ENCODE measurements at places on chromosomes 11 and 22.

- DNase-seq = no peak
Observed at GRCh38 chr11:118625976-118626375, 18.6 kb downstream of the PHLDB1 start.

DNA sequence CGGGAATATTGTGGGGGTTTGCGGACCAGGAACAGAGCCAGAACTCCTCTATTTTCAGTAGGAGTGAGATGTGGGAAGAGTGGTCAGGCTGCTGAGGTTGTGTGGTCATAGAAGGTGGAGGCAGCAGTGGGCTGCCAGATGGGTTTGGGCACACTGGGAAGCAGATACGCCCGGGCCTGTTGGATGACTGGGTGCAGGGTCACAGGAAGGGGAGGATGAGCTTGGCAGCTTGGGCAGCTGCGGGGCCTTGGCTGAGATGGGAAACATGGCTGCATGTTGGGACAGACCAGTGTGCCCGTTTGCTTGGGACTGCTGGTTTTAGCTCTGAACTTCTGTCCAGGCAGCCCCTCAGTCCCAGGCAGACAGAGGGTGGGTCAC, 11.4 kb downstream of the SHANK3 start:
- no peak for DNase-seq

DNA sequence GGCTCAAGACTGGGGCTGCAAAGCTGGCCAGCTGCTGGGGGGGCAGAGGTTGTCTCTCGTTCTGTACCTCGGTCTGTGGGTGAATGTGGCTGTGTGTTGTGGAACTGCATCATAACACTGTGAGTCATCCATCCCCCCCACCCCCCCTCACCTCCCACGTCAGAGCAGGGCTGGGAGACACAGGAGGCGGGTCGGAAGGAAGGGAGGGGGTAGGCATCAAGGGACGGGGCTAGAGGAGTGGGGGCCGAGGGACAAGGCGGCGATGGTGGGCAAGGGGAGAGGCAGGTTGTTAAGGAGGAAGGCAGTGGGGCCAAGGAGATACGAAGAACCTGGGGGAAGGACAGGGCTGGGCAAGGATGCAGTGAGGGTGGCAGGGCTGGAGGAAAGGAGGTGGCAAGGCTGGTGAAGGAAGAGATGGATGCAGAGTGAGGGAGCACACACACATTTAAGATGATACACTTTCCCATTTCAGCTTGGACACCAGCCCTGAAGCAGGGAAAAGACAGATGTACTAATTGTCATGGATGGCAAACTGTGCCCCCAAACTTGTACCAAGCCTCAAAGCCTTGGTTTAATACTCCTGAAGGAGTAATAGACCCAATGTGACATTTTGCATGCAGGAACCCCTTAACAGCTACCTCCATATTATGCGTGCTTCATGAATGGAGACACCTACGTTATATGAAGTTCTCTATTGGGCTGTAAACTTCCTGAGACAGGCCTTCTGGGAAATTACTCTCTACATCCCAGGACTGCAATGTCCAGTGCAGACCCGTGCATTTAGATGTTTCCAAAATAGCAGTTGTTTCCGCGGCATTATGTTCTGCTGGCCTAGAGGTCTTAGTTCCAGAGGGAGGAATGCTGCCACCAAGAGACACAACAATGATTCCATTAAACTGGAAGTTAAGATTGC, at the start of gene YPEL4:
TSS of gene YPEL4 (minus strand) at position 87 of the 913 bp plus-strand sequence. CDS start 2,805 bp downstream, outside the sequence.
- no peak for DNase-seq

DNA sequence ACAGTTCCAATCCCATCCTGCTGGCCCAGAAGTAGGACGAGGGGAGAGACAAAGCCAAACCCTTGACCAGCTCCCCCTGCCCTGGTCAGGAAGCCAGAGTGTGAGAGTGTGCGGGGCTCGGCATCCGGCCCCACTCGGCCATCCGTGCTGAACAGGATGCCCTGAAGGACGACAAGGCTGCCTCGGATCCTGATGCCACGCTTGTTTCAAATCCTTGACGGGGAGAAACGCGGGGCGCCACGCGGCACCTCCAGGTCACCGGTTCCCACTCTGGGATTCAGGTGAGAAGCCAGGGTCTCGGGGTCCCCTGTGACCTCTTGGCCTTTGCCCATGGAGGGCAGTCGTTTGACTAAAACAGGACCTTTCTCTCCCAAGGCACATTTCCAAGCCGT, 167.8 kb downstream of the BRD1 start:
- no peak for DNase-seq

DNA sequence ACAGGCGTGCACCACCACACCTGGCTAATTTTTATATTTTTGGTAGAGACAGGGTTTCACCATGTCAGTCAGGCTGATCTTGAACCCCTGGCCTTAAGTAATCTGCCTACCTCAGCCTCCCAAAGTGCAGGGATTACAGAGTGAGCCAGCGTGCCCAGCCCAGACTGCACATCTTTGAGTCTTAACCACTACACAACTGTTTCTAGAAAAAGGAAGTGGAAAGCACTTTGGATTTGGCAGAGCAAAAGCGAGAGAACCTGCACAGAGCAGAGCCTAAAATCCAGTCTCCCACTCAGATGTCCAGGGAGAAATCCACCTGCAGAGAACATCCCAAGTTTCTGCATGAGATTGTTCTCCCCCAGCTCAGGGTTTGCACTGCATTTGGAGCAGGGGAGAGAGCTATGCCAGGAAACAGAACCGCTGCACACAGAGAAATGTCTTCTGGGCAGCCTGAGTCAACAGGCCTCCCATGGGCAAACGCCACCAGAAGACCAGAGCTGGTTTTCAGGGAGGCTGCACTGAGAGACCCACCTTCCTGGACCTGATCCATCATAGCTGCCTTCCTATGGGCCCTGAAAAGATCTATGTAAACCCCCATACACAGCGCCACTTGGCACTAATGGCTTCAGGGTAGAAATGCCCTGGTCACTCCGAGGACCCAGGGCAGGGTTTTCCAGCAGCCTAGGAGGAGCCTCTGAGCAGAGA, 54.0 kb downstream of the RPUSD4 start:
- DNase-seq = peak; percentile 17

GRCh38 chr11:117058761-117059261, 39.4 kb downstream of the SIK3 start:
- DNase-seq = no peak

GRCh38 chr22:29610780-29611179, 7.3 kb downstream of the NF2 start:
- no peak for DNase-seq

GRCh38 chr22:45896153-45896951, 80.6 kb downstream of the WNT7B start:
- DNase-seq = no peak

- DNase-seq = no peak
Observed at GRCh38 chr22:41766476-41766875, 34.0 kb upstream of the CCDC134 start.

DNA sequence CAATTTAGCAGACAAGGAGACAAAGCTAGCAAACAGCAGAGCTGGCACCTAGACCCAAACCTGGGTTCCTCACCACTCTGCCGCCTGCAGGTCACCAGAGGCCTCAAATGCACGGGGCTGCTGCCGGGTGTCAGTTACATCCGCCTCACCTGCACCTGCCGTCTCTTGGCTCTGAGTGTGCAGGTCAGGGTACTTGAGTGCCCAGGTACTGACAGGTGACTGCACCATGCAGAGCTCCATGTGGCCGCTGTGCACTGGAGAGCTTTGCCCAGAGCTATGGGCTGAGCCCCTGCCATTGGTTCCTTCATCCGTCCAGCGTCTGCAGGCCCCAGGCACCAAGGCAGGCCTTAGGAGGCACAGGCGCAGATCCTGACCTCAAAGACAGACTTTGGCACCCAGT, 35.0 kb downstream of the PDGFB start:
- DNase-seq = no peak

- no peak for DNase-seq
Observed at GRCh38 chr11:46667043-46667481, 33.4 kb downstream of the ARHGAP1 start.

GRCh38 chr22:44586999-44587736, 89.1 kb upstream of the RTL6 start:
- no peak for DNase-seq

GRCh38 chr11:64542172-64543125, 48.6 kb upstream of the SLC22A12 start:
- DNase-seq = no peak

DNA sequence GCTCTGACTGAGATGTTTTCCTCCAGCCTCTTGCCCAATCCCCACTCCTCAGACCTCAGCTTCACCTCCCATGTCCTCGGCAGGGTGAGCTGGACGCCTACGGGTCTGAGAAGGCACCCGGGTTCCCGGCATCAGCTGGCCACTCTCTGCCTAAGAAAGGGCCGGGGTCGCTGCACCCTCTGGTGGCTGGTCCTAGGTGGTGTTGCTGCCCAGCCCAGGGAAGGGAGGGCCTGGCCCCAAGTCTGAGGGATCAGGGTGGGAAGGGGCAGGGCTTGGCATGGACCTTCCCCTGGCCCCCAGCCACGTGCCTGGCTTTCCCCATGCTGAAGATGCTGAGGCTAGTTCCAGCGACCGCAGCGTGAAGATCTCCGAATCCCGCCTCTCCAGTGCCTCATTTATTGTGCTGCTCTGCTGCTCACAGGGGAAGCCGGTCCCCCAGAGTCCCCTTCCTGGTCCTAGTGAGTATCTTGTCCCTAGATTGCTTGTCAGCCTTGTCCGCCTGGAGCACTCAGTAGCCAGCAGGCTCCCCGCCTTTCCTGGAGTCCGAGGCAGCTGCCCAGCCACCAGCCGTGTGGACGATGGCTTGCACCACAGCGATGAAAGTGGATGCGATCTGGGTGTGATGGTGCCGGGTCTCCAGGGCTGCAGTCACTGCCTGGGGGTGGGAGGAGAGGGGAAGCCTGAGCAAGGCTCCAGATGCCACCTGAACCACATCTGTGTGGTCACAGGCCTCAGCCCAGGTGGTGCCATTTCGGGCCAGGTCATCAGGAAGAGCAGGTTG, 2.9 kb upstream of the GGT5 start:
- peak; percentile 65 for DNase-seq

GRCh38 chr11:111555255-111555654, 14.7 kb downstream of the LAYN start:
- no peak for DNase-seq

DNA sequence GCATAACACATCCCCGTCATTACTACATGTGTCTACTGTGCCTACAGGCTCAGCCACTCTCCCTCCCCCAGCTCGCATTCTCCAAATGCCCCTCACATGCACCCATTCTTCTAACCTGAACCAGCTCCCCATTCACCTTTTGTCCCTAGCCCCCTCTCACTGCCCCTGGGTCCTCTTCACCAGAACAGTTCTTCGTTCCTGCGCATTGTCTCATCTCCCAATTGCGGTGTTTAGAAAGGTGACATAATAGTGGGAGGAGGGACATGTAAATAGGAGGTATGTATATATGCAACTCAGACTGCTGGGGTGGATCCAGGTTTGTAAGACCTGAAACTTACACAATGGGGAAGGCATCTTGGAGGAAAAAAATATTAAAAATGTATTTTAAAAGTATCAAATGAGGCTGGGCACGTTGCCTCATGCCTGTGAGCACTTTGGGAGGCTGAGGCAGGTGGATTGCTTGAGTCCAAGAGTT, 4.7 kb upstream of the VSIG2 start:
- DNase-seq = no peak

DNA sequence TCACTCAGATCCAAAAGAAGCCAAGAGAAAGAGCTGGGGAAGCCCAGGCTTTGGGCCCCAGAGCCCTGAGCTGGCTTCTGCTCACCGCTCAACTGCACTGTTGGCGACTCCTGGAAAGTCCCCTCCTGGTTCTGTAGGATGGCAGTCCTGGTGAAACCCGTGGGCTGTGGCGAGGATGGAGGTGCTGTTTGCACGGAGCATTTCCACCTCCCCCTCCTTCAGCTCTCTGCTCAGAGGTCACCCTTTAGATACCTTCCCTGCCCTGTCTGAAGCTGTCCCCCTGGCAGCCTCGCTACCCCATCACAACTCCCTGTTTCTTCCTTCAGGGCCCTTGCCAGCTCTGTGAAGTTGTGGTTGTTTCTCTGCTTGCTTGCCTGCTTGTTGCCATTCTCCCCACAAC, 97.8 kb downstream of the MYO18B start:
- no peak for DNase-seq

DNA sequence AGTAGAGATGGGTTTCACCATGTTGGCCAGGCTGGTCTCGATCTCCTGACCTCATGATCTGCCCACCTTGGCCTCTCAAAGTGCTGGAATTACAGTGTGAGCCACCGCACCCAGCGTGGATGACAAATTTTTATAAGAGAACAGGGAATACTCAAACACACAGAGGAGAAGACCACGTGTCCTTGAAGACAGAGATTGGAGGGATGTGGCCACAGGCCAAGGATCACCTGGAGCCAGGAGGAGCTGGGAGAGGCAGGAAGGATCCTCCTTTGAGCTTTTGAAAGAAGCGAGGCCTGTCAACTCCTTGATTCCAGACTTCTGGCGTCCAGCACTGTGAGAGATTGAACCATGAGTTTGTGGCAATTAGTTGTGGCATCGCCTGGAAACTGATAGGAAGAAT, 1049.5 kb downstream of the TBC1D22A start:
- DNase-seq = no peak

GRCh38 chr11:119907878-119908572, 179.0 kb upstream of the NECTIN1 start:
- DNase-seq = no peak

DNA sequence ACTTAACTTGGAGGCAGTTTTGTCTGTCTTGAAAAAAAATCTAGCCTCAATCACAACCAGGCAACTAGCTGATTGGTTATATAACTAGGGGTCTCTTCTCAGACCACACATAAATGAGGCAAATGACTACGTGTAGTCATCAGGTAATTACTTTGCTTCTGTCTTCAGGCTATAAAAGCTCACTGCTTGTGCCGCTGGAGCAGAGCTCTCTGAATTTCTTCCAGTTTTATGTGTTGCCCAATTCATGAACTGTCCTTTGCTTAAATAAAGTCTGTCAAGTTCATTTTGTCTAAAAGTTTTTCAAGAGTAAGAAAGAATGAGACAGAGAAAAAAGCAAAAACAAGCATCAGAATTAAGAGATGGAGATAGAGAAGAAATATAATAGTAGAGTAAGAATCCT, 93.4 kb downstream of the MUC15 start:
- DNase-seq = no peak

GRCh38 chr11:123195188-123196059, at the start of gene CLMP:
CLMP (minus strand) TSS chr11:123195248; CDS start chr11:123194940, 308 bp downstream.
- DNase-seq = no peak

DNA sequence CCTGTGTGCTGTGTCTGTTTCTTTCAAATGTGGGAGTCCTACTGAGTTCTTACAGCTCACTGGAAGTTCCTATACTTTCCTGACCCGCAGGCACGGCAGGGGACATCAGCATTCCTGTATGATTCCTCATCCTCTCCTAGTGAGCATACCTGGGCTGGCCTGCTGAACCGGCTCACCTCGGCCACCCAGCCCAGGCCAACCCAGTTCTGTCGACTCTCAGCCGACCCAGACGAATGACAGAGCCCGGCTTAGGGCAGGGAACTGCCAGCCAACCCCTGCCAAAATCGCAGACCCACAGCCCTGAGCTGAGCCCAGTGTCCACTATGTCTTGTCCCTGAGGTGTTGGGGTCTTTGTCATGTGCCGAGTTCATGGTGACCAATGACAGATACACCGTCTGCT, 339.7 kb downstream of the BRD1 start:
- DNase-seq = no peak
